ENCODE measurements at places on chromosomes 3 and 15. TPM values are rescaled to one million over a fixed set of nuclear protein-coding genes. Genes with fewer than 3 reads are reported as not detected.

RTP3 gene
- not detected for polyA plus RNA-seq

ARIH2 gene
- polyA plus RNA-seq, result 46.7 TPM

CLPX gene
- polyA plus RNA-seq, result 69.1 TPM

NECTIN3 gene
- polyA plus RNA-seq, result 31.5 TPM

Measured in adrenal gland (tissue), 19 donors.